NCI-H1105 treated with DMSO at 0.1 percent for 48 hours (cell line): ENCODE measurements at places on chromosomes 6 and 20.

DNA sequence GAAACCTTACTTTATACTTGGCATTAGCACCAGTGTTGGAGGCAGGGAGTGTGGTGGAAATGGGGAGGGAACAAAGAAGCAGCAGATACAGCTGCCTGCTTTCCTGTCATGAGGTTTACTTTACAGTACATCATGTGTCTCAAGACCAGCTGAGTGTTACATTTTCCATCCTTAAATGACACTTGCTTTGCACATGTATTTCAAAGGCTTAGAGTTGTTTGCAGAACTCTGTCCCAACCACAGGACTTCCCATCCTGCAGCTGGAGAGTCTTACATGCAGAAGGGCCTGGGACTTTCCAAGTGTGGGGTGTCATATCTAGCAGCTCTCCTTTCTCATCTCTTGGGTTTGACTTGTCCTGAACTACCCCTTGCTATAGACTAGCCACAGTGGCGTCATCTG, 395.9 kb downstream of the DHX35 start:
- no peak for DNase-seq

GRCh38 chr20:60138256-60139220, 180.3 kb downstream of the CDH26 start:
- no peak for DNase-seq

GRCh38 chr6:74780831-74781230, 425.0 kb downstream of the COL12A1 start:
- DNase-seq, result no peak

DNA sequence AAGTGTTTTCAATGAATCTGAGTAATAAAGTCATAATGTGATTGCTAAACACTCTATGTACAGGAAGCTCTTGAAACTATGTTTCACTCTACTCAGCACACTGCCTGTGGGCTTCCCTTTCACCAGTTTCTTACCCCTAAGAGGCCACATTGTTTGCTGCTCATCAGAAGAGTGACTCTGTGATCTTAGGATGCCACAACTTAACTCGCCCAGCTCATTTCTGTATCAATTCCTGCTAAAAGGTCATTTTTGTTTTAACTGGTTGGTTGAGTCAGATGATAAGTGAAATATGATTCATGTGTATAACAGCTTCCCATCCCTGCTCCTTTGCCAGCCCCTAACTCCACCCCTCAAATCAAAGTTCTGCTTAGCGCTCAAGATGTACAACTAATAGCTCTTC, 9.8 kb upstream of the NDUFAF4 start:
- no peak for DNase-seq

GRCh38 chr20:64211874-64212658, 43.5 kb upstream of the PCMTD2 start:
- no peak for DNase-seq

DNA sequence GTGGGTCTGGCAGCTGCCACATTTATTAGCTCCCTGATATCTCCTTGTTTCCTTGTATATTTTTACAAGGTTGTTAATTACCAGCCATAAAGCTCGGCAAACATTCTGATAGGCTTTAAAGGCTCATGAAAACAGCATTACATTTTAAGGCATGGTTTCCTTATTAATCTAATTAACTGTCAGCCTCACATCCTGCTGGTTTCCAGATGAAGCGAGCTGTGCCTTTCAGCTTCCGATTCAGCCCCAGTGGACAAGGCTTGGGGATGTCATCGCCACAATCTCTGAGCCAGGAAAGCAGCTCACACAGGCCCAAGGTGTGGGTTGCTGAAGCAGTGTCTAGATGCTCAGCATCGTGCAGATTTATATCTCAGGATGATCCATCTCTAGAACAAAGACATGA, 66.0 kb upstream of the RALY start:
- peak; percentile 6 for DNase-seq

DNA sequence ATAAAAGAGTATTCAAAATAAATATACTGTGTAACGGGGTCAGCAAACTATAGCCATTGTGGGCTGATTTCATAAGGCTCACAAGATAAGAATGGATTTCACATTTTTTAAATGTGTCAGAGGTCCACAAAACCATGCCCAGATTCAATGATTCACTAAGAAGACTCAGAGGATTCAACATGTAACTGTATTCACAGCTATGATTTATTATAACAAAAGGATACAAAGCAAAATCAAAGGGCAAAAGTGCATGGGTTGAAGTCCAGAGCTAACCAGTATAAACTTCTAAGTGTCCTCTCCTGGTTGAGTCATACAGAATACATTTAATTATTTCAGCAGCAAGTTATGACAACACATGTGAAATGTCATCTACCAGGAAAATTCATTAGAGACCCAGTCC, 49.2 kb downstream of the TBC1D32 start:
- no peak for DNase-seq
